Fibroblast of upper back skin (primary cell): ENCODE measurements at places on chromosomes 6 and 20.

- no peak for DNase-seq
Observed at GRCh38 chr20:55582498-55582897, 422.8 kb downstream of the CBLN4 start.

GRCh38 chr6:13689511-13690256, 22.0 kb downstream of the RANBP9 start:
- peak; percentile 42 for DNase-seq

- no peak for DNase-seq
Observed at GRCh38 chr6:132192631-132193030, 208.6 kb downstream of the MOXD1 start.

DNA sequence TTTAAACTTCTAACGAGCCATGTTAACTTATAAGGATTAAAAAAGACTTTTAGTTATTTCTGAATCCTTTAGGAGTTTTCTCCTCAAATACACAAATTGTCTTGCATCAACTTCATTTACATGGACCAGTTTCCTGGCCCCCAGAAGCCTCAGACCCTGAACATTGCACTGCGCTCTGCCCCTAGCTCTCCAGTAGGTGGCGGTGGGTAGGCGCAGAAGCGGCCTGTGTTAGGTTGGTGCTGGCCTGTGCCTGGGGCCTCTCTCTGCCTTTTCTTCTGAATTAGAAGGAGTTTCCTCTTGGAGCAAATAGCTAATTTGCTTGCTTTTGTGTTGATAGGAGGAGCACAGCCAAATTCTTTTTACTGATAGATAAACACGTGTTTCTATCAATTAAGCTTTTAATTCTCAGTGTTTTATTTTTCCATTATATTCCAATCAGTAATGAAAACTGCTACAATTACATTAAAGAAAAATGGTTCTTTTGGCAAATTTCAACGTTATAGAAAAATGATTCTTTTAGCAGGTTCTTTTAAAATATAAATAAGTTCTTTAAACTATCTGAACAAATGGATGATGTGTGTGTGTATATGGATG, 44.4 kb downstream of the DTD1 start:
- peak; percentile 57 for DNase-seq

DNA sequence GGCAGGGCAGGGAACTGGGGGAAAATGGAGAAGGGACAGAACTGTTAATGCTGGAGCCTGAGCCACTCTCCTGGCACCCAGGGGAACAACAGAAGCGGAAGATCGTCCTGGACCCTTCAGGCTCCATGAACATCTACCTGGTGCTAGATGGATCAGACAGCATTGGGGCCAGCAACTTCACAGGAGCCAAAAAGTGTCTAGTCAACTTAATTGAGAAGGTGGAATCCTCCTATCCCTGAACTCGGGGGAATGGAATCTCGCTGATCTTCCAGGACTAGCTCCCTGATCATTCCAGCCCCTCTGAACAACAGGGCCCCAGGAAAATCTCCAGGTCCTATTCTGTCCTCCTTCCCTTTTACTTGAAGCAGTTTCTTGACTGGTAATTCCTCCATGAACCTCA, 2.0 kb downstream of the CFB start:
- no peak for DNase-seq

GRCh38 chr6:36823421-36824096, 15.7 kb downstream of the CPNE5 start:
- peak; percentile 18 for DNase-seq

- DNase-seq, result no peak
Observed at GRCh38 chr6:87803791-87804190, 101.8 kb upstream of the AKIRIN2 start.

GRCh38 chr20:13953227-13953626, 37.2 kb downstream of the SEL1L2 start:
- no peak for DNase-seq

DNA sequence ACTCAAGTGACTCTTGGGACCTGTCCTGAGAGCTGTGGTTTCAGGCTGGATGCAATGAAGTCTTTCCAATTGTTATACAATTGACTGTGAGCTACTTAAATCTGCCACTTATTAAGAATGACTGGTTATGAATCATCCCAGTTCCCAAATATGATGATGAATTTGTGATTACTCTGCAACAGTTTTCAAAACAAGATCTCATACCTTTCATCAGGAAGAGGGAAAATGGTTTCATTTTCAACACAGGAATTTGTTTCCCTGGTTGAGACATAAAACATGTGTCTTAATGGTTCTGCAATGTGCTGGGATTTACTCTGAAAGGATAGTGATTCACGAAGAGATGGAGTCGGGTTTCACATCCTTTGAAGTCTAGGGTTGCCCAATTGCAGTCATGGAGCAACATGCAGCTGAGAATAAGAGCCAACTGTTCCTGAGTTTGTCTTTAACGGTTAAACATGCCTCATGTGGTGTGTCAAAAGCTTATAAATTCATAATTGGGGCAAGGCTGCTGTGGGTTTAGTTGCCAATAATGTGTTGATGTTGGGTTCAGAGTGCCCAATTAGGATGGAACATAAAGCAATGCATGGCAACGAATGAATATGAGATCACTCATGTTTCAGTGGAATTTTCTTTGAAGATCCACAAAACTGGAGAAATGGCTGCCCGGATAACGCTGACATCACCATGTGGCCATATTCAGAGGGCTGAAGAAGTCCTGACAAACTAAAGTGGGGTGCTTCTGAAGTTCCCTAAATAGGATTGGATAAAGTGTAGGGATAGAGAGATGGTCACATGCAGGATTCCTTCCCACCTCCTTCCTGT, 41.0 kb downstream of the CYP24A1 start:
- peak; percentile 99 for DNase-seq

- DNase-seq, result no peak
Observed at GRCh38 chr20:1857466-1857865, 37.7 kb upstream of the SIRPA start.

- no peak for DNase-seq
Observed at GRCh38 chr6:132482581-132482980, 30.3 kb downstream of the STX7 start.

DNA sequence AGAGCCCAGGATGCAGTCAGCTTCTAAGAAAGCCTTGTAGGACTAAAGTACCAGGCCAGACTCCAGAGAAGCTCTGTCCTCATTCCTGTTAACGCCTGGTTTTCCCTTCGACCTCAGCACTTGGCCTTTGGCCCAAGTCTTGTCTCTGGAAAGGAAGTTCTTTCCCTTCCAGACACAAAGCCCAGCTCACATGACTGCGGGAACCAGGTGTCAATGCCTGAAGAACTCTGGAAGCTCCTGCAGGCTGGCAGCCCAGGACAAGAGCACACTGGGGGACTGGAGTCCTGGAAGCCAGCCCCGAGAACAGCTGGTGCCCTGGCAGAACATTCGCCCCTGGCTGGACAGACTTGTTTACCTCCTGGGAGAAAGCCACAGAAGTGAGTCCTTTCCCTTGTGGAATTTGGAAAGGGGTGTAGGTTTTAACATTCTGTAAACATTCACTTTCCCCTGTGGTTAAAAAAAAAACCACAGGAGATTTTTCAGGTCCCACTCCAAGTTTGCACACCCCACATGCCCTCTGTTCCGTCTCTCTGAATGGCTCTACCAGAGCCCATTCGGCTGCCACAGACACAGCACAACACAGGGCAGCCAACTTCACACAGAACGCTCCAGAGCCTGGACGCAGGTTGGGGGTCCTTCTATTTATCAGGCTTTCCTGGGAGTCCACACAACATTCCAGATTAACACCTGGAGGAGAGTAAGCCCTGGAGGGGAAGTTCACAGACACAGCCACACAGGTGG, 18.1 kb downstream of the ACSS1 start:
- peak; percentile 58 for DNase-seq

DNA sequence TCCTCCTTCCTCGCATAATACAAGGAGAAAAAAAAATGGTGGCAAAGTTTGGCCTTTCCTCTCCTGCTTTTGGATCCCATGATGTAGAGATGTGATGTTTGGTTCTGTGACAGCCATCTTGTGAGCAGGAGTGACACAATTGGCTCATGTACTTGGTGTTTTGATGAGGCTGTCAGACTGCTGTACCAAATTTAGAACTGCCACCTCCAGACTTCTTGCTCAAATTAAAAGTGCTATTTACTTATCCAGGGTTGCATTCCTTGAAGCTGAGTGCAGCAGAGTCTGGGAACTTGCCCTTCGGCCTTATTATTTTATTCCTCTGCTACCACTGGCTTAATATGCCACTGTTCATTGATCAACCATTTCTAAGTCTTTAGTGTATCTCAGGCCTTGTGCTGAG, 21.9 kb downstream of the BCAS1 start:
- no peak for DNase-seq

GRCh38 chr20:16299897-16300296, 273.4 kb downstream of the KIF16B start:
- DNase-seq, result no peak

- DNase-seq, result peak; percentile 51
Observed at GRCh38 chr6:136846046-136846445, 23.7 kb downstream of the PEX7 start.

GRCh38 chr20:34524426-34524825, 8.2 kb downstream of the DYNLRB1 start:
- DNase-seq, result no peak

- no peak for DNase-seq
Observed at GRCh38 chr6:14141351-14142062, 23.9 kb downstream of the CD83 start.

DNA sequence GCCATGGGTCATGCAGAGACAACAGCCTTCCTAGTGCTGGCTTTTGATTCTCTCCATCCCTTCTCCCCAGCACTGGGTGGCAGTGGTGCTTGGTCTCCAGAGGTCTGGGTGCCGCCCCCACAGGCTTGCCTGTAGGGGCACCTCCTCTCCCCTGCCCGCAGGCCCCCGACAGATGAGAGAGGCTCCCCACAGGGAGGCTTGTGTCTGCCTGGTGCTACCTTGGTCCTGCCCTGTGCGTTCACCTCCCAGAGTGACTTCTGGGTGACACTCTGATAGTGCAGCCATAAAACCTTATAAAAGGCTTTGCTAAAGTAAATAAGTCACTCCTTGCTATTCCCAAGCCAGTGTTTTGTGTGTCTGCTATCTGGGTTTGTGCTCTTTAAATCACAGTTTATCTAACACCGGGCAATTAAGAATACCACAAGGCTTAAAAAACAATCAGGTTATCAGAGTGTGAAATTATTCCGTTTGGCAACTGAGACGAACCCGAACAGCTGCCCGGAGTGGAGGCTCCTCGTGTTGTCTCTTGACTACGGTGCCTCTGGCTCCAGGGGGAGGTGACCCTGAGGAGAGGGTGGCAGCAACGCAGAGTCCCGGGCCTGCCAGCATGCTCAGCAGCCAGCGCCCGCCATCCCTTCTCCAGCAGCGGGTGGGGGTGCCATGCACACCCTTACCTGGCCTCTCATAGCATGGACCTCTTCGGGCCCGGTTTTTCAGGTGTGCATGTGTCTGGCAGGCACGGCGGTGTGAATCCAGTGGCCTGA, 5.4 kb upstream of the C20orf204 start:
- DNase-seq, result no peak

- DNase-seq, result no peak
Observed at GRCh38 chr20:61557621-61558020, 305.6 kb downstream of the CDH4 start.

DNA sequence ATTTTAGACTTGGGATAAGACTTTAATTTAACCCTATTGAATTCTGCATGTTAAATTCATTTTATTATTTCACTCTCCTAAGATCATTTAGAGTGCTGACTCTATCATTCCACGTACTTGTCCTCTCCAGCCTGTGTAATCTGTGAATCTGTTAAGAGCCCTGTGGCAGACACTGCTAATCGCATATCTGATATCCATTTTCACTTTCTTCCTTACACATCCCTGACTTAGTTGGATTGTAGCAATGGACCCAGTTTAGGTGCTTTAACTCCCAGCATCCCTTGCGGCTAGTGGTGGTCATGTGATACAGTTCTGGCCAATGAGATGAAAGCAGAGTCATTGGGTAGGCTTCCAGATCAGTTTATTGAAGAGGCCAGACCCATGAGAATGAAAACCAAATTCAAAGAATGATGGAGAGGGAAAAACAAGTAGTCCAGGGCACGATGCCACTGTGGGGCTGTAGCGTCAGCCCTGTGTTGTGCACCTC, 57.2 kb upstream of the SOX4 start:
- DNase-seq, result no peak

DNA sequence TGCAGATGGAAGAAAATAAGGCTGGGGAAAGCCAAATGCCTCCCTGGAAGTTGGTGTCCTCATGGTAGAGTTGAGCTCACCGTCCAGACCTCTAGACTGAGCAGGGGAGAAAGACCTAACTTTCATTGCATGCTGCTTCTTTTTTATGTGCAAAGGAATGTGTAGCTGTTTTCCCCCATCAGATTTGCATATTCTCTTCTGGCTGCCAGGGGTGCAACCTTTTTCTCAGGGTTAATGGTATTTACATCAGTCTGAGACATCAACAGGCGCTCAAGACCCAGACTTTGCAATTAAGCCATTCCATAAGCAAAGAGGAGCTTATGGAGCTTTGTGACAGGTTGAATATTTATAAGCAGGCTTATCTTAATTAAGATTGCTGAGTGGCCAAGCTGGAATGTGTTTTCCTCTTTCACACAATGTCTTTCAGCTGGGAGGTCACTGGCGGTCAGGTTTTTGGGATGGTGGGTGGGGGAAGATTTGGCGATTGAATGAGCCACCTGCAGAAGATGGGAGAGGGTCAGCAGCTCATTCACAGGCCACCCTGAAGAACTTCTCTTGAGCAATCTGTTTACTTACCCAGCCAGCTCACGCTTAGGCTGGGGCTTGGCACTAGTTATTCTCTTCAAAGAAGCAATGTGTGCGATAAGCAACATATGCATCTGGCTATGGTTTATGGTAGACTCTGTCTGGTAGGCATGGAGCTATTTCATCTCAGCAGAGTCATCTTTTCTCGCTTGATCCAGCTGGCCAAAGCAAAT, 88.6 kb downstream of the SCP2D1 start:
- DNase-seq, result no peak
